ENCODE measurements at places on chromosomes 7 and 10.
A peak's percentile ranks its signal among the peaks of the same experiment; 100 is the strongest.

DNA sequence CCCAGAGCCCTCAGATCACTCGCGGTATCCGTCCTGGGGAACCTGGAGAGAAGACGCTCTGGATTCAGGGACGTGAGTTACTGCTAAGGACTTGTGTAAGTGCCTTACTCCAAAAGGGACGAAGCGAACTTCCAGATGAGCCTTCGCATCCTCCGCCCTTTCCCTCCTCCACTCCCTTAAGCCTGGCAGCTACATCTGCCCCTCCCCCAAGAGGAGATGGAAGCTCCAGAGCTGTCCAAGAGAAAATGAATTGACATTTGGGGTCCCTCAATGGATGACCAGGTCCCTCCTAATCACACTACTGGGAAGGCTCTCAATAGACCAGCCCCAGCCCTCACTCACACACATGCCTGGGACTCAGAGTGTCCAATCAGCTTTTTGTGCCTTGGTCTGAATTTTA, 31.3 kb upstream of the GDF10 start:
- no peak for DNase-seq

DNA sequence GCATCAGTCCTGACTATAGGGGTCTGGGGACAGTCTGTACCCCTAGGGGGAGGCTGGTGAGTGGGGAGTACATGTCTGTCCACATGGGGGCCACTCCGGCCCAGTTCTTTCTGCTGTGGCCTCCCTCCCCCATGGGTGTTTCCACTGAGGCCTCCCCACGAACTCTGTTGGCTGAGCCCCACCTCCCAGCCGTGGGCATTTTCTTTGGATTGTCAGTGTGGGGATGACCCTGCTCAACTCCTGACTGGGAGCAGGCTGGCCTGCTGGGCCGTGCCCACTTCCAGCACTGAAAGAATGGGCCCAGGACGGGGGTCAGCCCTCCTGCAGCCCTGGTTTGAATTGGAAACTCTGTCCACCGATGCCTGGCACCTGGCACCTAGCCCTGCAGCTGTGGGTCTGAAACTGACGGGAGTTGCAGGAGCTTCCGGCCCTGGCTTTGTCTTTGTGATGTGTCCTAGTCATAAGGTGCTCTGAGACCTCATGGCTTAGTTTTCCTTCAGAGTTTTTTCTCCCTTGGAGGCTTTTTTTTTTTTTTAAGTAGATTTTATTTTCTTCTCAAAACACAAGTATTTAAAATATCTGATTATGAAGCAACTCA, 46.5 kb downstream of the LHPP start:
- DNase-seq, result no peak

DNA sequence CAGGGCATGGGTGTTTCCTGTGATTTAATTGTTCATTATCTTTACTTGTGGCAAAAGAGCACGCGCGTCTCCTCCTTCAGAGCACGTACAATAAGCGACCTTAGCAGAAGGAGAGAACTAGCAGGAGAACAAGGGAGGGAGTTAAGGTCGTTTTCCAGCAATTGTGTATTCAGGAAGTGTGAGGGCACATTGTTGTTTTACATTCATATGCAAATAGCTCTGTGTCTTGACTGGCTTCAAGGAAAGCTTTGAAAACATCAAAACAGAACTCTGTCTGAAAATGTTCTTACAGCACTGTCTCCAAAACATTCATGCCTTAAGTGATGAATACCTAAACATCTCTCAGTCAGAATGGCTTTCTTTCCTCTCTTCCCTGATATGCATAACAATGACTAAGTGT, 499.1 kb downstream of the ACTR3B start:
- no peak for DNase-seq

GRCh38 chr7:74225400-74225799, 15.6 kb downstream of the LAT2 start:
- DNase-seq, result no peak

GRCh38 chr10:36341471-36341870, 699.4 kb upstream of the FZD8 start:
- DNase-seq, result no peak

- no peak for DNase-seq
Measured at GRCh38 chr10:29026065-29026797, 262.6 kb upstream of the LYZL1 start.

- peak; percentile 12 for DNase-seq
Measured at GRCh38 chr10:76281659-76282058, 850.2 kb downstream of the LRMDA start.

- DNase-seq, result no peak
Measured at GRCh38 chr7:149714910-149715471, 58.4 kb downstream of the ZNF467 start.

GRCh38 chr7:106070201-106070551, 41.9 kb downstream of the SYPL1 start:
- DNase-seq, result no peak

- no peak for DNase-seq
Measured at GRCh38 chr10:15642095-15642494, 77.6 kb downstream of the ITGA8 start.

GRCh38 chr7:86745013-86745745, 101.5 kb downstream of the GRM3 start:
- peak; percentile 30 for DNase-seq

DNA sequence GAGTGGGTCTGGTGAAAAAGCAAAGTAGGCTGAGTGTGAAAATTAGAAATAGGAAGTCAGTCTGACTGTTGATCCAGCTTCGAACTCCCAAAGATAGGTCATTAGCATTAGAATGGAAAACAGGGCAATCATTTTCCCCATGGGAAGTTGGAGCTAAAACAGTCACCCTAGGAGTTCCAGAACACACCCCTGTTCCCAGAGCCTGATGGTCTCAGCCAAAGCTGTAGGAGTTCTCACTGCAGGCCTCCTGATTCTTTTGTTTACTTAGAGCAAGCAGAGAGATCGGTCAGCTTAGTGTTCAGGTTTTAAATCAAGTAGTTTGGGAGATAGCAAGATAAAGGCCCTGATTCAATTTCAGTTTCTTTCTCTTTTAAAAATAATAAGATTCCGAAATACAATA, 28.8 kb upstream of the JCAD start:
- DNase-seq, result peak; percentile 60

GRCh38 chr7:25295387-25295786, 67.1 kb upstream of the NPVF start:
- DNase-seq, result no peak

- no peak for DNase-seq
Measured at GRCh38 chr10:49615213-49615612, 1.4 kb downstream of the CHAT start.

GRCh38 chr10:105037022-105037421, 395.9 kb downstream of the SORCS3 start:
- DNase-seq, result no peak

GRCh38 chr10:48505394-48506112, 99.3 kb downstream of the ARHGAP22 start:
- peak; percentile 12 for DNase-seq

- no peak for DNase-seq
Measured at GRCh38 chr7:157472311-157473050, 135.7 kb downstream of the DNAJB6 start.

GRCh38 chr7:78139335-78139734, 340.8 kb downstream of the PHTF2 start:
- no peak for DNase-seq

DNA sequence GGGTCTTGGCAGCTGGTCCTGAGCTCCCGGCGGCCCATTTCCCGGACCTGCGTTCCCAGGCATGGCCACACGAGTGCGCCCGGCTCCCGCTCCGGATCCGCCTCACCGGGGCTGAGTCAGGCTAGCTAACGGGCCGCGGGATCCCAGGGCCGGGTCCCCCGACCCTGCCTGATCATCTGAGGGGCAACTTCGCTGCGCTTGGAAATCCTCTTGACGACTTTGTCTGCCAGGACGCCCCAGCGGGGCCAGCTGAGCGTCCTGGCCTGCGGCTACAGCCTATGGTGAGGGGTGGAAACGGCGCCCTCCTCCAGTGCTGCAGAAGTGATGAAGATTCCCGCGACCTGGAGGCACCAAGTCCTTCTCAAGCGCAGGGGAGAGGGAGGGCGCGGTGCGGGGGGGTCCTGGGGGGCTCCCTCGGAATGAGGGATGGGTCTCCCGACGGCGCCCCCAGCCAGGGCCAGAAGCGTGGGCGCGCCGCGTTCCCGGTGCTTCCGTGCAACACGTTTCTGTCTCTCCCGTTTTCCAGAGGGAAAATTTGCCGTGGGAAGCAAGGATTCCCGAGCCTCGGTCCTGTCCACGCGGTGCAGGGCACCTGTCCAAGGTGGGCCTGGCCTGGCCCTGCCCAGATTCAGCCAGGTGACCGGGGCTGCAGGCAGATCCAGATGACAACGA, 212.4 kb downstream of the CCSER2 start:
- DNase-seq, result peak; percentile 57

DNA sequence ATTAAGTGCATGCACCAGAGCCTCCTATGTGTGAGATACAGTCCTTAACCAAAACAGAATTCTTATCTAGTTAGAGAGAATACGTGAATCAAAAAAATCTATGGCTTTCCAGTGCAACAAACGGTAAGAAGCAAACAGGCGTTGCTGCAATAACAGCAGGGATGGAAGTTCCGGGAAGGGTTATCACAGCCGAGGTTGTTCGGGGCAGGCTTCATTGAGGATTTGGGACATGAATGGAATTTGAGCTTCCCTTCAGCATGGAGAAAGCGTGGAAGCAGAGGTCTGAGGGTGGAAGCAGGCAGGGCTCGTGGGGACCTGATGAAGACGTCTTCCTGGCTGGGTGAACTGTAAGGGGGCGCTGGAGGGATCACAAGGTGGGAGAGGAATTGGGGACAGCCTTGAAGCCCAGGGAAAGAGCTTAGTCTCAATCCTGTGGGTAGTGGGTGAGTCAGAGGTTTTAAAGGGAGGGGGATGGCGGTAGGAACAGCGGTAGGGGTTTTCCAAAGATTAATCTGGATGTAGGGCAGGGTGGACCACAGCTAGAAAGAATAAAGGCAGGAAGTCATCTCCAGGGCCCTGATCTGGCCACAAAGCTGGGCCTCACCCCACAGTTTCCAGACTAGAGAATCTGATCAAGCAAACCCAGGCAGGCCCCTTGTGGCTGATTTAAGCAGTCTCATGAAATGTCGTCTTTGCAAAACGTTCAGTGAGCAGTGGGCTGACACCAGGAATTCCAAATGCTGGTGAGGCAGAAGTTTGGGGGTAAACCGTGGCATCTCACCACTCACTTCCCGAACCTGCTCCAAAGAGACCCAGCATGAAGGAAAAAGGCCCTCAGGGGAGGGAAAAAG, 65.1 kb downstream of the CALML3 start:
- DNase-seq, result no peak

DNA sequence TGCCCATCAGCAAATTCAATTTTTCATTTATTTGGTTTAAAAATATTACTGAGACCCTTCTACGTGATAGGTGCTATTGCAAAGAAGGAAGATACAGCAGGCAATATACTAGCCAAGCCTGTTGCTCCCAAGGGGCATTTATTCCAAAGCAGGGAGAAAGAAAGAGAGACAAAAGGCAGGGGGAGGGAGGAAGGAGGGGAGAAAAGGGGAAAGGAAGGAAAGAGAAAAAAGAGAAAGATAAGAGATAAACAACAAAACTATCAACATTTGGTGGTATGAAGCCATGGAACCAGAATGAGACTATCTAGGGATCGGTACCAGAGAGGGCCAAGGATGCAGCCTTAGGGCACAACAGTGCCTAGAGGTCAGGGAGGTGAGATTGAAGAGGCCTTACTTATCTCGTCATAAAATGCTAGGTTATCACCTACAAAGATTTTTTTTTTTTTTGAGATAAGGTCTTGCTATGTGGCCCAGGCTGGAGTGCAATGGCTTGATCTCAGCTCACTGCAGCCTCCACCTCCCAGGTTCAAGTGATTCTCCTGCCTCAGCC, 55.3 kb upstream of the CAPZA2 start:
- DNase-seq, result no peak

GRCh38 chr10:47091421-47091820, 180.2 kb downstream of the PTPN20 start:
- no peak for DNase-seq

All from NCI-H146 (cell line).